ENCODE measurements at places on chromosomes 12 and 14.

- no peak for DNase-seq
Observed at GRCh38 chr12:64001439-64001838, 156.9 kb downstream of the SRGAP1 start.

DNA sequence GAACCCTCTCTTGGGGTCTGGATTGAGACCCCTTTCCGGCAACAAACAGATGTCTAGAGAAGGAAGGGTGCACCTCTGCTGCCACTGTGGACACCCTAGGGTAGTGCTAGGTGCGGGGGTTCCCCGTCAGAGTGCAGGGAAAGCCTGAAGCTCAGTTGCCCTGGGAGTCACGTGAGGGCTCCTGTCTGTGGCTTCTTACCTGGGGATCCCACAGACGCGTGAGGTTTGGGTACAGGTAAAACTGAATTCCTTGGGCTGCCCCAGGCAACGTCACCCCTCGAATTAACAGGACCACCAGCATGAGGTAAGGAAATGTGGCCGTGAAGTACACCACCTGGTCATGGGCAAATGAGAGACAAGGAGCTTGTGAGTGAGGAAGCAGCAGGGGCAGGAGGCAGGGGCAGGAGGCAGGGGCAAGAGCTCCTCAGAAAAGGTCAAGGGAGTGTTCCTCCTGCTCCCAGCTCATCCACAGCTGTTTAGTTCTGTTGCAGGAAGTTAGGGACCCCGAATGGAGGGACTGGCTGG, 21.0 kb upstream of the SLC6A12 start:
- DNase-seq, result no peak

GRCh38 chr12:2179953-2180736, 127.4 kb downstream of the CACNA1C start:
- DNase-seq, result no peak

- no peak for DNase-seq
Observed at GRCh38 chr14:24122898-24123297, 7.6 kb upstream of the FITM1 start.

DNA sequence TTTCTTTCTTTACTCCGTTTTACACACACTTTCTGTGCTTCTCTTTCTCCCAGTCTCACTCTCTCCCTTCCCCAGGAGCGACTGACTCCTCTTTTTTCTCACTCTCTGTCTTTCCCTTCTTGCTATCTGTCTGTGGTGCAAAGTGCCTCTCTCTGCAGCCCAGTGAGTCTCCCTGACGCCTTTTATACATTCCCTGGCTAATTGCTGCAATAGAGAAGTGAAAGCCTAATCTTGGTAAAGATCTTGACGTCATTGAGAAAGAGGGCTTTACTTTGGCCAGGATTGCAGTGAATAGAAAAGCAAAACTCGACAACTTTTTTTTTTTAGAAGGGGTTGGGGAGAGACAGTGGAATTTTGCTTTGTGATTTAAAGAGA, 706 bp upstream of the DIO2 start:
- no peak for DNase-seq

- DNase-seq, result no peak
Observed at GRCh38 chr12:50120521-50120920, 8.5 kb downstream of the COX14 start.

- no peak for DNase-seq
Observed at GRCh38 chr14:22976620-22977433, 5.5 kb downstream of the AJUBA start.

All from KG1 (cell line).